ENCODE measurements at places on chromosomes 6 and 20. TPM values are rescaled to one million over a fixed set of nuclear protein-coding genes. Genes with fewer than 3 reads are reported as not detected.

GRCh38 chr6:127383988-127384387 is 40.6 kb upstream of the ECHDC1 start:
- DNase-seq = no peak

- DNase-seq = no peak
Measured at GRCh38 chr6:31009731-31010130, 543 bp upstream of the MUC22 start.

- DNase-seq = no peak
Measured at GRCh38 chr20:38098952-38099351, 65.4 kb downstream of the RPRD1B start.

- no peak for DNase-seq
Measured at GRCh38 chr20:46712056-46712636, 2.7 kb downstream of the SLC2A10 start.

DNA sequence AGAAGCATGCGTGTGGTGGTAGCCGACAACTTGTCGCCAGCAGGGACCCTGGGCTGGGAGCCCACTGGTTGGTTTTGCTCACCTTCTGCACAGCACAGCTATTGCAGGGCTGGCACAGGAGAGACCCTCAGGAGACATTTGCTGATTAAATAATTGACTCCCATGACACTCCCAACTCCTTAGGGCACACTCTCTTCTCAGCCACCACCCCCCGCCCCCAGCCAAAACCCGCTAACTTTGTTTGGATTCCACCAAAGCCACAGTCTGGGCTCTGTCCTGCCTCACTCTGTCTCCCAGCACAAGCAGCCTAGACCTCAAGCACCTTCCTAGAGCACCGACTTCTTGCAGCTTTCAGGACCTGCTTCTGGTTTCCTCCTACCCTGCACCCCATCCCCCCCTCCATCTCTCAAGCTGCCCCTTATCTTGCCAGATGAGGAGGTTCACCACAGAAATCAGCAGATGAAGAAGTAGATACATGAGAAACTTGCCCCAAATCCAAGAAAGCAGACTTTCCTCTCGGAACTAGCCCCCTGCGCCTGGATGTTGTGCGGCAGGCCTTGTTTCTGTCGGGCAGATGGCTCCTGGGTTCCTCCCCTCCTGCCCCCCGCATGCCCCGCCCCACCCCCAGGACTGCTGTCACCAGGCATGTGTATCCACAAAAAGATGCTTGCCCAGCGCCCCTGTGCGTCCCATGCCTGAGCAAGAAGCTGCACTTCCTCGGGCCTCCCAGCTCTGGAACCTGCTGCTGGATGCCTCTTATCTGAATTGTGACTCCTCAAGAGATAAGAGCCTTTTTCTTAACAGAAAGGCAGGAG is 35.0 kb upstream of the CD93 start:
- no peak for DNase-seq

The NUDT3 gene
- total RNA-seq = 96.2 TPM

The PARD6B gene
- 20.4 TPM for total RNA-seq

The GINS1 gene
- total RNA-seq = 9.8 TPM

The TFAP2A gene
- not detected for total RNA-seq

All from frontal cortex (tissue), 4 donors.